ENCODE measurements at places on chromosomes 2 and 18. TPM values are rescaled to one million over a fixed set of nuclear protein-coding genes. Genes with fewer than 3 reads are reported as not detected.
A peak's percentile ranks its signal among the peaks of the same experiment; 100 is the strongest.

Gene CRYBA2
- total RNA-seq: not detected

Gene HOXD1
- not detected for total RNA-seq

DNA sequence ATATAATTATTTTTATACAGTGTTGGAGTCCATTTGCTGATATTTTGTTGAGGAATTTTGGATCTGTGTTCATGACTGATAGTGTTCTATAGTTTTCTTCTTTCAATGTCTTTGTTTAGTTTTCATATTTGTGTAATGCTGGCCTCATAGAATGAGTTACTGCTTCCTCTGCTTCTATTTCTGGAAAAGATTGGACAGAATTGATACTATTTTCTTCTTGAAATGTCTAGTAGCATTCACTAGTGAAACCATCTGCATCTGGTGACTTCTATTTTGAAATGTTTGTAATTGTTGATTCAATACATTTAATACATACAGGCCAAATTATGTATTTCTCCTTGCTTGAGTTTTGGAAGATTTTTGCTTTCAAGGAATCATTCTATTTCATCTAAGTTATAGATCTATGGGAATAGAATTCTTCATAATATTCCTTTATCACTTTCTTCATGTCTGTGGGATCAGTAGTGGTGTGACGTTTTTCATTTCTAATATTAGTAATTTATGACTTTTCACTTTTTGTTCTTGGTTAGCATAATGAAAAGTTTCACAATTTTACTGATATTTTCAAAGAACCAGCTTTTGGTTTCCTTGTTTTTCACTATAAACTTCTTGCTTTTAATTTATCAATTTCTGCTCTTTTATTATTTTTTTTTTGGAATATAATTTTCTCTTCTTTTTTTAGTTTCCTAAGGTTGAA, 509.9 kb upstream of the VRK2 start:
- DNase-seq: no peak

GRCh38 chr2:96949701-96950350, 36.6 kb downstream of the FAM178B start:
- no peak for DNase-seq

- no peak for DNase-seq
These were observed 266.6 kb upstream of the TANK start for GRCh38 chr2:160893581-160893980.

- DNase-seq: peak; percentile 64
These were observed 43.3 kb downstream of the FER1L5 start for GRCh38 chr2:96685577-96686459.

- no peak for DNase-seq
These were observed 140.2 kb downstream of the CSRNP3 start for GRCh38 chr2:165609672-165610071.

DNA sequence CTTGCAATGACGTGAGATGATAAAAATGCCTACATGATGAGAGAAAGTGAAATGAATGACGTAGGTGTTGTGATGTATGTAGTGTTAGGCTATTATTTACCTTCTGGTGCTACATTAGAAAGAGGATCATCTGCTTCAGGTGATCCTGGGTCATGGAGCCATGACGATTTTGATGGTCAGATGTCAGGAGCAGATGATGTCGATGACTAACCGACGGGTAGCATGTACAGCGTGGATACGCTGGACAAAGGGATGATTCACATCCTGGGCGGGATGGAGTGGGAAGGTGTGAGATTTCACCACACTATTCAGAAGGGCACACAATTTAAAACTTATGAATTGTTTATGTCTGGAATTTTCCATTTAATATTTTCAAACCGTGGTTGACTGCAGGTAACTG, 43.5 kb upstream of the ACVR1C start:
- no peak for DNase-seq

DNA sequence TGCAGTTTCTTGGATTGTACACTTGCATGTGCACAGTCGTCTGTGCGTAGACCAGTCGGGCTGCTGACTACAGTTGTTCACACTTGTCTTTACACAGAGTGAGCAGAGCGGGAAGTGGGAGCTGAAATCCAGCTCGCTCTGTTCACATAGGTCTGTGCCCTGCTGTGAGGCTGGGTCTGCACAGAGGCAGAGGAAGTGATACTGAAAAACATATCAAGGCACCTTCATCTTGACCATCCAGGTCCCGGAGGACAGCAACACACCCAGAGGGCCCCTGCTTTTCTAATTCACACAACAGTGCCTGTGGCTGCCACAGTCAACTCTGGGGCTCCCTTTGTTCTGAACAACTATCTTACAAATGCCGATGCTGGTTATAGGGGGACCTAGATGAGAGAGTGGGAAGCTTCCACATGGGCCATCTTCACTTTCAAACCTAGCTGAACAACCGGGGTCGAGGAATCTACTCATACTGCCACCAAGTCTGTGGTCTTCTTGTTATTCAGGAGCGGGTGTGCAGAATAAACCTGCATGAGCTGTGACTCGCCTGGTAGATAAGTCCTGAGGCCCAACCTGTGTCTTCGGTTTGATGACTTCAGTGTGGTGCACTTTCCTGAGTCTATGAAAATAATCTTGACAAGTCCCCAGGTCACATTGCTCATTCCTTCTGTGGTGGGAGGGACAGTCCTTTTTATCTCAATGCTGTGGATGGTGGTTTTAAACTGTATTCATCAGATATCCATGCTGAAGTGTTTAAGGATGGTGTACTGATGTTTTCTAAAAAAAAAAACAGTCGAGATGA, 3.5 kb upstream of the ADNP2 start:
- DNase-seq: no peak

- no peak for DNase-seq
These were observed 18.9 kb upstream of the ITGA4 start for GRCh38 chr2:181438261-181438660.

Gene BCL2
- 0.70 TPM for total RNA-seq

DNA sequence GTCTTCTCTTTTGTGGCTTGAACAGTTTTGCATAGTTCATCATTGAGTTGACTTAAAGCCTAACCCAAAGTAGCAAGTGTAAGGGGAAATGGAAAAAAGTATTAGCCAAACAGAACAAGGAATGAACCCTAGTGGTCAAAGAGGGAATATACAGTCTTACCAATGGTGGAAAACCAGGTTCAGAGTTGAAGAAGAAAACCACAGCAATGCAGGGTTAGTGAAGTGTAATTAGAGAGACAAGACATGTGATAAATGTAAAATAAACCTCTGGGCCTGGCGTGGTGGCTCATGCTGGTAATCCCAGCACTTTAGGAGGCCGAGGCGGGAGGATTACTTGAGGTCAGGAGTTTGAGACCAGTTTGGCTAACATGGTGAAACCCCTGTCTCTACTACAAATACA, 2.4 kb downstream of the TTN start:
- DNase-seq: peak; percentile 67

Gene PMAIP1
- 1.1 TPM for total RNA-seq

DNA sequence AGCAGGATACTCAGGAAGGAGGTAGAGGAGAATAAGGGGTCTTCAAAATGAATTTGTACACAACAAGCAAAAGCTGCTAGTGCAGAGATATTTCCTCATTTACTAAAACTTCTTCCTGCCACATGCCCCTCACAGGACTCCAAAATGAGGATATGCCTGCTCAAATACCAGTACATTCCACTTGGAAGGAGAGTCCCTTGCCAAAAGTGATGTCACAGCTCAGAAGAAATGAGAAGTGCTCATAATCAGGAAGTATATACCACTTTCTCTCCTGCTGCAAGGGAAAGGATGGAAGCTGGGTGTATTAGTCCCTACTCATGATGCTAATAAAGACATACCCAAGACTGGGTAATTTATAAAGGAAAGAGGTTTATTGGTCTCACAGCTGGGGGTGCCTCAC, 87.7 kb upstream of the FSHR start:
- no peak for DNase-seq

Gene CTLA4
- total RNA-seq: not detected

DNA sequence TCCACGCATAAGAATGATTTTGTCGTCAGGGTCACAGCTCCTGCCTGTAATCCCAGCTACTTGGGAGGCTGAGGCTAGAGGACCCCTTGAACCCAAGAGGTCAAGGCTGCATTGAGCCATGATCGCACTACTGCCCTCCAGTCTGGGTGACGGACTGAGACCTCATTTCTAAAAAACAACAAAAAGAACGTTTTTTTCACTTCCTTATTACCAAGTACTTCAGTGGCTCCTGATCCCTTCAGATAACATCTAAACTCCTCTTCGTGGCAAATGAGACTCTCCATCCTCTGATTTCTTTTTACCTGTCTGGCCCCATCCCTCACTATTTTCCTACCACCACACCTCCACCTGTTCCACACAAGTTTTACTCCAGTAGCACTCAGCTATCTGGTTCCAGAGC, 105.4 kb upstream of the TLK1 start:
- no peak for DNase-seq

Gene VWC2L
- total RNA-seq: 0.11 TPM

GRCh38 chr2:57881998-57882888, 164.4 kb upstream of the VRK2 start:
- no peak for DNase-seq

DNA sequence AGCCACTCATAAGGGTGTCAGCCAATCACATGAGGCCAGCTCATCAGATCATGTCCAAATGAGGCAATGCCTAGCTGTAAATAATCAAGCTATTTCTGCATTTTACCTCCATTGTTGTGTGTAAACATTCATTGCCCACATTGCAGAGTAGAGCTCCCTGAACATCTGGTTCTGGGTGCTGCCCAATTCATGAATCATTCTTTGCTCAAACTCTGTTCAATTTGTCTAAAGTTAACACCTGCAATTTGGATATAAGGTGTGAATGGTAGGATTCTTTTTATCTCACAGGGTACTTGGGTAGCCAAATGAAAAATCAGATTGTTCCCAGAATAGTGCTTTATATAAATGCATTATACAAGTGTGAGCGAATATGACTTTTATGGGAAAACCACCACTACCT, 345.5 kb upstream of the NT5C1B start:
- no peak for DNase-seq

Gene NEU4
- total RNA-seq: 0.56 TPM

Gene GCG
- total RNA-seq: not detected

DNA sequence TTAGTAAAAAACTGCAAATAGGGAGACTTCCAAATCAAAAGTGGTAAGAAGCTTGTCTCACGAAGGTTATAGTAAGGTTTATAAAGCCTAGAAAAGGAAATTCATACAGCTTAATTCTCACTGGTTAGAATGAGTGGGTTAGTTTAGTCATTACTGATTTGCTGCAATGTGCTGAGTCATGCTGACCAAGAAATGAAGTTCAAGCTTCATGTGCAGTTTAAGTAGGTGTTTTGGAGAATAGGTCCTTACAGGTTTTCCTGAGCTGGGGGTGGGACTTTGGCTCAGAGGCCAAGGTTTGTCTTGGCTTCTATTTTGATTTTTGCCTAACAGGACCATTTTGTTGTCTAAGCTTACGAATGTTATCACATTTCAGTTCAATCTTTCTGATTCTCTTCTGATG, 15.1 kb downstream of the CLIP4 start:
- peak; percentile 24 for DNase-seq

Gene ICOS
- total RNA-seq: not detected

DNA sequence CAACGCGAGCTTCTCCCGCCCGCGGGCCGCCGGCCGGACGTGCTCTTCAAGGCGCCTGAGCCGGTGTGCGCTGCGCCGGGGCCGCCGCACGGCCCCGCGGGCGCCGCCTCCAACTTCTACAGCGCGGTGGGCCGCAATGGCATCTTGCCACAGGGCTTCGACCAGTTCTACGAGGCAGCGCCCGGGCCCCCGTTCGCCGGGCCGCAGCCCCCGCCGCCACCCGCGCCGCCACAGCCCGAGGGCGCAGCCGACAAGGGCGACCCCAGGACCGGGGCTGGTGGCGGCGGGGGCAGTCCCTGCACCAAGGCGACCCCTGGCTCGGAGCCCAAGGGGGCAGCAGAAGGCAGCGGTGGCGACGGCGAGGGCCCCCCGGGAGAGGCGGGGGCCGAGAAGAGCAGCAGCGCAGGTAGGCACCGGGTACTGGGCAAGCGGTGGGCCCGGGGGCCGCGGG, 676 bp downstream of the HOXD11 start:
- DNase-seq: no peak

Gene GPBAR1
- total RNA-seq: 2.4 TPM

DNA sequence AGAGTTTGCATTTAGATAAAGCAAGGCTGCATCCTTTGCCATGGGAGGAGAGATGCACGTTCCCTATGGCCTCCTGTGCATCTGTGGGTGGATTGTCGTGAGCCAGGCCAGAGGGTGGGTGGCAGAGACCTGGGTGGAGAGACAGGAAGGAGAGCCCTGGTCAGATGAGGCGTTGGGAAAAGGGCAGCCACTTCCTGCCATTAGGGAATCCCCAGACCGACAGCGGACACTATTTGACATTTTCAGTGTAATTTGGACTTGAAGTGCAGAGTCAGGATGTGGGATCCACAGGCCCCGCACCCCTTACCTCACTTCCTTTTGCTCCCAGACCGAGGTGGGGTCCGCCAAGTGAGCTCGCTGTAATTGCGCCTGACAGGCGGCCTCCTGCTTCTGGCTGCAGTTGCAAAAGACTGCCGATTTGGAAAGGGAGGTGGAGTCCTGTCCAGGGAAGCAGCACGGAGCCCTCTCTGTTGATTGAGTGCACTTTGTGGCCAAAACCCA, 150.0 kb downstream of the DYSF start:
- DNase-seq: no peak

GRCh38 chr2:143550500-143550899, 421.3 kb downstream of the ARHGAP15 start:
- no peak for DNase-seq

DNA sequence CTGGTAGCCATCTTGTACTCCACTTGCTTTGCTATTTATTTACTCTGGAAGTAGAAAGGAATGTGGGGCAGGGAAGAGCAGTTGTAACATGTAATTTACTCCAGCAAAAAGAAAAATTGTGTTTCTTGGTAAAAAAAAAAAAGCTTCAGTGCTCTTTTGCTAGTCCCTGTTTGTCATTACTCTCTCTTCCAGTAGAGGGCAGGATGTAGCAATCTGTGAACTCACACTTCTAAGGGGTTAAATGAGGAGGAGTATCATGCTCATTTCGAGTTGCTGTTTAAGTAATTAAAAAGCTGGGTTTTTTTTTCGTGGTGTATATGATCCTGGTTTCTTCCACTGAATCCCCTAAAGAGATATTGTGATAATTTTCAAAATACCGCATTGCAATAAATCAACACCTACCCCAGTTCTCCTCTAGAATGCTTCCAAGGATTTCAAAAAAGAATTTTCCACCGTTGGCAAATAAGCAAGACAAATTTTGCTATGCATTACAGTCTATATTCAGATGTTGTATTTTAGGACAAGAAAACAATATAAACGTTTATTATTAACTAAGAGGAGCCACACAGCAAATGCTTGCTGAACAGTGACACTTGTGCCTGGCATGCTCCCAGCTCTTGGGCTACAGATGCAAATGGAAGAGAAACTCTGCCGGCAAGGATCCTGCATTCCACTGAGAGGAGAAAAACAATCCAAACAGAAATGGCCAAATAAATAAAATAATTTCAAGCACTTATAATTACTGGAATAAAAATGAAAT, 261.6 kb downstream of the ASXL3 start:
- DNase-seq: peak; percentile 61

- DNase-seq: no peak
These were observed 216.3 kb upstream of the ID2 start for GRCh38 chr2:8465560-8465959.
